B cell (primary cell): ENCODE measurements at places on chromosomes 7 and 10. TPM values are rescaled to one million over a fixed set of nuclear protein-coding genes. Genes with fewer than 3 reads are reported as not detected.

Gene AGK
- 26.1 and 30.2 TPM in 2 replicates for total RNA-seq

Gene IKZF1
- total RNA-seq, result 254 and 261 TPM in 2 replicates

Gene WDFY4
- total RNA-seq, result 560 and 570 TPM in 2 replicates

Gene NRBF2
- total RNA-seq, result 20.5 and 24.6 TPM in 2 replicates

Gene BLNK
- total RNA-seq, result 205 and 210 TPM in 2 replicates

Gene SP8
- not detected in 2 replicates for total RNA-seq

Gene PTN
- not detected in 2 replicates for total RNA-seq

Gene FAM24A
- total RNA-seq, result not detected in 2 replicates

Gene NPY
- not detected in 2 replicates for total RNA-seq

Gene SCIN
- total RNA-seq, result 0.34 and 0.49 TPM in 2 replicates

Gene HTR7
- not detected in 2 replicates for total RNA-seq

Gene PNLIPRP3
- total RNA-seq, result not detected in 2 replicates

Gene TNPO3
- 47.8 and 48.3 TPM in 2 replicates for total RNA-seq

- DNase-seq, result no peak
These were observed 283.7 kb upstream of the NRP1 start for GRCh38 chr10:33618196-33618595.

- no peak for DNase-seq
These were observed 5.0 kb downstream of the MYO1G start for GRCh38 chr7:44973610-44974401.

DNA sequence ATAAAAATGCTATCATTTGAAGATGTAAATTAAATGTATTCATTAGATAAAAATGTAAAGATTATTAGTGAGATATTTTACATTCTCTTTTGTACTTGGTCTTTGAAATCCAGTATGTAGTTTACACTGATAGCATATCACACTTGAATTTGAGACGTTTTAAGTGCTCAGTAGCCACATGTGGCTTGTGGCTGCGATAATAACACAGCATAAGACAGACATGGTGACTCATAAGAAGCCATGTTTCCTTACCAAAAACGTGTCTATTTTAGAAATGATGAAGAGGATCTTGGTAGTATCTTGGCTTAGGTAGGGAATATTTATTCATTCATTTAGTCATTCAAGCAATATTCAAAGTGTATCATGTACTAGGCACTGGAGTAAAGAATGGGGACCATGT, 149.3 kb downstream of the POU6F2 start:
- DNase-seq, result no peak

DNA sequence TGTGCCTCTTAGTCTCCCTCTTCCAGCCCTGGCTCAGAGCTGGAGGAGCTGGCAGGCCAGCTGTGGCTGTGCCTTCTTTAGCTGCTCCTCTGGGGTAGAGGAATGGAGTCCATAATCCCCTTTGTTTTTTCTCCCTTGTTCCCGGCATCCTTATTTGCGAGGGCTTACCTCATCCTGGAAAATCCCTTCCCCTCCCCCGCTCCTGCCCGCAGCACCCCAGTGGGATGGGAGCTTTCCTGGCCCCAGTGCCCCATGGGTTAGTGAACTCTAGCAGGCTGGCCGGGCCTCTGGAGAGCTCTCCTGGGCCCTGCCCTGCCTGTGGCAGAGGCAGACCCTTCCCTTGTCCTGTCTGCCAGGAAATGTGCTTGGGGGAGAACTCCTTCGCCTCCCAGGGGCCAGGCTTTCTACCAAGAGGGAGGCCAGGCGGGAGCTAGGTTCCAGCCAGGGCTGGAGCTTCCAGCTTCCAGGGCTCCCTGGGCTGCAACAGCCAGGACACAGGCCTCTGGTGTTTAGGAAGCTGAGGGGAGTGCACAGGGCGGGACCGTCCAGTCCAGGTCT, 16.5 kb upstream of the TRIM8 start:
- DNase-seq, result no peak

DNA sequence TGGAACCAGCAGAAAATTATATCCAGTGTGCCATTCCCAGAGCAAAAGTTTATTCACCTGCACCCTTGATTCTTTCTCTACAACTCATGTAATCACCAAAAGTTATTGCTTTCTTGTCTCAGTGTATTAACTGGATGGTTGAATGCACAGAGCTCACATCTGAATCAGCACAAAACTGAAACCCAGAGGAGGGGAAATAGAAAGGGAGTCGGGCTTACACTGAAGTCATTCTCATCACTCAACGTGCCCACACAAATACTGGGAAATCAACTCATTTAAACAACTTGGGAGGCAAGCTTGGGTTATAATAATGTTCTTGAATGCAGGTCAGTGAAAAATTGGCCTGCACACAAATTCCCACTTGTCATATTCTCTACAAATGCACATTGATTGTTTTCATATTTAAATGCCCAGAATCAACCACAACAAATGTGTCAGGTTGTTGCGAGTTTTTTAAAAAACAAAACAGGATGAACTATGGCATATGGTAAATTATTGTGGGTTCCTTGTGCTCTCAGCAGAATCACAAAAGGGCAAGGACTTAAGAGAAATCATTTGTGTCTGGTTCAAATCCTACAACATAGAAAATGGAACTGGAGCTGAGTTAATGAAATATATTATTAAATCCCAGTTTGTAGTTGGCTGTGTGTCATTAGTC, 125.9 kb upstream of the NOBOX start:
- no peak for DNase-seq

DNA sequence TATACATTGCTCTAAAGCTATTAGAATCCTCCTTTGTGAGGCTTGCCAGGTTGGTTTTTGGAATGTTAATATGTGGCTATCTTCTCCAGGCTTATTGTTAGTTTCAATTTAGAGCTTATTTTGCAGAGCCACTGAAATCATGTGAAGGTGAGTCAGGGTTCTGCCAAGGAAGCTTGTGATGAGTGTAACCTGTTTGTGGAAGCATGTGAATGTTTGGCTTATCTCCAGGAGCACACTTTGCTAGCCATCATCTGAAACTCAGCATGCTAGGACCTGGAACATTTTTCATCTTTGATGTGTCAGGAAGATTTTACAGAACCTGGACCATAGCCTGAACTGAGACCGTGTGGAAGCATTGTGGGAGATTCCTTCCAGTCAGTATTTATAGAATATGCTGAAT, 197.3 kb downstream of the PPP1R9A start:
- DNase-seq, result no peak

DNA sequence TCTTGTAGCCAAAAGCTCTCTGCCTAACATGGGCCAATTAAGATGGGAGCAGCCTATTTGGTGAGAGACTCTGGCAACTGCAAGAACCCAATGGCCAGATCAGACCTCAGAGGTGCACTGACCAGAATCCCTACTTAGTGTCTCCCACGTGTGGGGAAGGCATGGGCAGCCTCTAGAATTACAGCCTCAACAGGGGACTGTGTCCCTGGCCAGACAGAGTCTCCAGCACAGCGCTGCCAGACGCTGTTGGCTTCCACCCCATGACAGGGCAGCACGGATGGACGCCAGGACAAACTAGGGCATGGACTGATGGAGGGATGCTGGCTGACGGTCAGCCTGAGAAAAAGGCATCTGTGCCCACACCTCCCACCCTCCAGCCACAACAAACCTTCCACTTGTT, 729.3 kb upstream of the AUTS2 start:
- DNase-seq, result no peak

GRCh38 chr7:92402920-92403759, 44.1 kb upstream of the GATAD1 start:
- no peak for DNase-seq

- no peak for DNase-seq
These were observed 691.3 kb downstream of the KCNMA1 start for GRCh38 chr10:76946270-76946669.

DNA sequence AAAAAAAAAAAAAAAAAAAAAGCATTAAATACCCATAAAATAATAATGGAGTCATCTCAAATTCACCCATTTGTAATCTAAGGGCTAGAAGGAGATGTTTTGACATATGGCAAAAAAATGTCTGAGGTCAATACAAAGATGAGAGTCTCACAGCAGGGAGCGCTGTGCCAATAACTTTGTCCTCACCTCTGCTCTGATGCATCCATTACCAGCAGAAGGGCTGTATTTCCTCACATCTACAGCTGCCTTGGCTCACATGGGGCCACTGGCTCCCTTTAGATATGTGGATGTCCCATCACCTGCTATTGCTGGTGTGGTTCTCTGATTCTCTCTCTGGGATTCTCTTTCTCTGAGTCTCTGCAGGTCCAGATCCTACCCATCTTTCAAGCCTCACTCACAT, 90.3 kb upstream of the FAM133B start:
- DNase-seq, result no peak

GRCh38 chr10:74963549-74963948, 137.1 kb downstream of the KAT6B start:
- DNase-seq, result no peak

- no peak for DNase-seq
These were observed 29.4 kb downstream of the CPA1 start for GRCh38 chr7:130409712-130410072.

- DNase-seq, result no peak
These were observed 4.8 kb upstream of the CPA4 start for GRCh38 chr7:130288168-130288567.

GRCh38 chr7:39394105-39394680, 172.0 kb upstream of the YAE1 start:
- DNase-seq, result no peak

GRCh38 chr10:98074315-98074911, 44.0 kb upstream of the CRTAC1 start:
- no peak for DNase-seq

DNA sequence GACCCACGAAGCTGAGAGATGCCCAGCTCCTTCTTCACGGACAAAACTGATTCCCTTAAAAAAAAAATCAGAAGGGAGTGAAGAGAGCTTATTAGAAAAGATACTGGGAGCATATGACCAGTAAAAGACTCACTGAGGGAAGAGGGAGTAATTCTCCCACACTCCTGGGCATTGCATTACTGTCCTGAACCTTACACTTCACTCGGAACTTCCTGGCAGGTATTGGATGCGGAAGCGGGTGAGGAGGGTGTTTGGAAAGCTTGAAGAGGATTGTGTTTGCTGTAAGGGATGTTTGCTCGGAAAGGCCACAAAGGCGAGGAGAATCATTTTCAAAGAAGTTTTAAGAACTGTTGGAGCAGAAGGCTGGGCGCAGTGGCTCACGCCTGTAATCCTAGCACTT, 375 bp downstream of the HKDC1 start:
- no peak for DNase-seq

DNA sequence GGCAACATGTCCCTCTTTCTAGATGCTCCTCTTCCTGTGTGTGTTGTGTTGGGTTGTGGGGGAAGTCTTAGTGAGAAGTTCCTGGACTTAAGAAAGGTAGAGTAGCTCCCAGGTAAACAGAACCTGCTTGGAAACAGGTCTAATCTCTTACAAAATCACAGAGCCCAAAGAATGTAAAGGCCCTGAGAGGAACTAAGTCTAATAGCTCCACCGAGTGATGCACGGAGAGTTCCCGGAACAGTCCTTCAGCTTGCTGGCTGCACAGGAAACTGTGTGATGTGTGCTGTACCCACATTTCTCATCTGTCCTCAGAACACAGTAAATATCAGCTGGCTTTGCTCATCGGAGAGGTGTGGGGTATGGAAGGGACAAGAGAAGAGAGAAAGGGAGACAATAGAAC, 182.6 kb upstream of the LYZL1 start:
- no peak for DNase-seq

DNA sequence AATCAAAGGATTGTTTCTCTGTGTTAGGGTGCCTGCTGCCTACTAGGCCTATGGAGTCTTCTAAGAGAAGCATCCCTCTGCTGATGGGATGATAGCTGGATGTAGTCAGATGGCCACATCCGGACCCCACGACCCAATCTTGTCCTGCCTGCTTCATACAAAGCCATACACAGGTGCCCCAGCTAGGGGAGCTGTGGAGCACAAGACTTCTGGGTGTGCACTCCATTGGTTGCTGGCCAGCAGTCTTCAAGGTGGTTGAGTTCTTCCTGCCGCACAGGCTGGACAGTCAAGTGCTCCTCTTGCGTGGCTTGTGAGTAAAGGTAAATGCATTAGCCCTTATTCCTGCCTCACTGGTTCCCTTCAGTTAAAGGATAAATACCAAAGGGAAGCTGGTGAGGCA, 120.2 kb downstream of the TEX36 start:
- DNase-seq, result no peak

DNA sequence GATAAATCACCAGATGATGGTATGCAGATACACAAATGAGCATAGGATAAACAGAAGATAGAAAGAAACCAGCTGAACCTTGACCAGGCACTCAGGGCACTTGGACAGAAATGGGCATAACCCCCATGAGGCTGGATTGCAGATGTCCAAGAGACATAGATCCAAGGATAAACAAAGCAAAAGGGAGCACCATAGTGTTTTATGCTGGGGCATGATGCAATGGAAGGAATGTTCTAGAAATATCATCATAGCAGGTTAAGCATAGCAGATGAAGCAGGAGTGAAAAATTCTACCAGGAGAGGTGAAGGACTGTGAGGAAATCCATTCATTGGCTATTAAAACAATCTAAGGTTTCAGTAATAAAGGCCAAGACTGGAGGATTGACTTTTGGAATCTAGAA, 70.5 kb upstream of the TES start:
- no peak for DNase-seq

DNA sequence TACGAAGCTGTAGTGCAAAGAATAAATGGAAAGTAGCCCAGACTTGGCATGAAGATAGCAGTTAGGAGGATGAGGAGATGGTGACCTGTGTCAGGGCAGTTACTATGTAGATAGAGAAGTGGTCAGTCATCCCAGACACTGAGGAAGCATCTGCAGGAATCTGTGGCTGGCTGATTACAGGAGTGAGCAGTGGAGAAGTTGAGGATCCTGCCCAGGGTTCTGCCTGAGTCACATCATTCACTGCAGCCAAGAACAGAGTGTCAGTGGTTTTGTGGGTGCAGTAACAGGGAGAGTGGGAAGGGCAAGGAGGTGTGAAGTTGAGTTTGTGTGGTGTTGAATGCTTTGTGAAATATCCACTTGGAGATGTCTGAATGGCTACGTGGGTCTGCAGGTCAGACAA, 676.4 kb upstream of the NRP1 start:
- no peak for DNase-seq

- no peak for DNase-seq
These were observed 82.6 kb downstream of the DNMBP start for GRCh38 chr10:99926925-99927720.
